NCI-H1694 treated with DMSO at 0.1 percent for 48 hours (cell line): ENCODE measurements at places on chromosomes 3 and 15.
A peak's percentile ranks its signal among the peaks of the same experiment; 100 is the strongest.

GRCh38 chr15:71114887-71115566 is at the start of gene THSD4:
TSS of gene THSD4 (plus strand) at chr15:71115471.
- DNase-seq: peak; percentile 8

DNA sequence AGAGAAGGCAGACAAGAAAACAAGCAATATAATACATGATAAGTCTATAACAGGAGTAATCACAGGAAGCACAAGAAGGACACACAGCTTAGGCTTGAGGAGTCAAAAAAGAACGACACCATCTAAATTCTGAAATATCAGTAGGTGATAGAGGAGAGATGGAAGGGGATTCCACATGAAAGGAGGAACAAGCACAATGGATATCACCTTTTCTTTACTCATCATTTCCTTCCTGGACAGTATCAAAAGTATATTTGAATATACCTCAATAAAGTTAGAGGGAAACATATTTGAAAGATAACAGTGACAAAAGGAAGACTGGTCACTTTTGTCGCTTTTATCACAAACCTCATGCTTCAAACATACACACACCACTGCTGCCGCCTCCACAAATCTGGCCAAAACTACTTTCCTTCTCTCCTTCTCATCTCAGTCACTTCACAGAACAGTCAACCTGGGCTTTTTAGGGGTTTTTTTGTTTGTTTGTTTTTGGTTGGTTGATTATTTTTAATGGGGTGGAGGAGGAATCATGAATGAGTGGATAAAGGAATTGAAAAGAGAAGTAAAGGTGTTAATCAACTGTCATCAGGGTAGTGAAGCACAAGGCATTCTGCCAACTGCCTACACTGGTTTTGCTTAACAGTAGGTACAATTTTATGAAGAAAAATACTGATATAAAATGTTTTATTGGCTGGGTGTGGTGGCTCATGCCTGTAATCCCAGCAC is 18.5 kb downstream of the DENND4A start:
- DNase-seq: no peak

- no peak for DNase-seq
These were observed 241.6 kb downstream of the ZNF621 start for GRCh38 chr3:40766396-40766795.

DNA sequence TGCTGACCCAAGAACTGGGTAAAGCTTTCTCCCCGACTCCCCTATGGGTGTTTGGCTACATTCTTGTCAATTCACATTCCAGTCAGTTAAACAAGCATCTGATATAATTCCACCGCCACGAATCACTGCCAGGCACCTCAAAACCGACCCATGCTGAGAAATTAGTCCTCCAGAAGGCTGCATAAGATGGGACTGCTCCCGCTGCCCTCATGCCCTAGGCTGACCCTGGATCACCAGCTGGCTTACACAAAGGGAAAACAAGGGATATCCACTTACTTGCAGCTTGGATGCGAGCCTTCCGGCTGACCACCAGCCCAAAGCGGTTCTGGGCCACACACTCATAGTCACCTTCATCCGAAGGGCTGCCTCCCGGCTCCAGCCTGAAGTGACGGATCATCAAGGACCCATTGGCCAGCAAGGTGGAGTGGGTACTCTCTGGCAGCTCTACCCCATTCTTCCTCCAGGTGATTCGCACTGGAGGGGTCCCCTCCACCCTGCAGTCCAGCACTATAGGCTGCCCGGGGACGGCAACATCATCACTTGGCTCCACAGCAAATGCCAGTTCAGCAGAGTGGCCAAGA is 2.9 kb downstream of the IGDCC3 start:
- DNase-seq: no peak

- no peak for DNase-seq
These were observed 21.8 kb downstream of the PLXND1 start for GRCh38 chr3:129584631-129585030.

GRCh38 chr3:115146418-115147328 is at the start of gene ZBTB20:
TSS of gene ZBTB20 (minus strand) at chr3:115147288.
- peak; percentile 48 for DNase-seq

- DNase-seq: no peak
These were observed 301.7 kb upstream of the ATP11B start for GRCh38 chr3:182491577-182491976.

GRCh38 chr3:48434591-48435222 is 4.8 kb upstream of the PLXNB1 start:
- DNase-seq: no peak

DNA sequence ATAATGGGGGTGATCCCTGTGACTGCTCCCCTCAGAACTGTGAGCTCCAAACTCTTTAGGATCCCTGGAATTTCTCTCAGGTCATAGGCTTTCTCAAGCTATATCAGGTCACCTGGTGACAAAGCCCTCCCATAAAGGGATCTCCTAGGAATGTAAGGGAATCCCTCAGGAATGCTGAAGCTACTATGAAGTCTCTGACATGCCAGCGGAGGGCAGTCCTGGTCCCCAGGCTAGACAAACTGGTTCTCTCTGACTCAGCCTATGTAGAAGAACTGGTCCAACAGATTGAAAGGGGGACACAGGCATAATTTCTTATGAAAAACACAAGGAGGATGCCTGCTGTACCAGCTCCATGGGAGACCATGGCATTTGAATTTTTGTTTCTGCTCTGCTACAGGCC is 6.7 kb downstream of the LPCAT4 start:
- no peak for DNase-seq

- DNase-seq: no peak
These were observed 191.6 kb downstream of the GREM1 start for GRCh38 chr15:32909431-32909830.

DNA sequence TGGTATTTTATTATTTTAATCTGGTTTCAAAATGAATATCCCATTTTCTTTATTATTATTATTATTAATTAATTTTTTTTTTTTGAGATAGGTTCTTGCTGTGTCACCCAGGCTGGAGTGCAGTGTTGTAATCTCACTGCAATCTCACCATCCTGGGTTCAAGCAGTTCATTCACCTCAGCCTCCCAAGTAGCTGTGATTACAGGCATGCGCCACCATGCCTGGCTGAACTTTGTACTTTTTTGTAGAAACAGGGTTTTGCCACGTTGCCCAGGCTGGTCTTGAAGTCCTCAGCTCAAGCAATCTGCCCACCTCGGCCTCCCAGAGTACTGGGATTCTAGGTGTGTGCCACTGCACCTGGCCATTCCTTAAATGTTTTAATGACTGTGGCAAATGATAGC is 28.6 kb downstream of the DAG1 start:
- DNase-seq: no peak

- DNase-seq: no peak
These were observed 5.2 kb downstream of the EXOSC7 start for GRCh38 chr3:44981220-44981619.

- no peak for DNase-seq
These were observed 521.4 kb upstream of the TGFBR2 start for GRCh38 chr3:30084971-30085403.

DNA sequence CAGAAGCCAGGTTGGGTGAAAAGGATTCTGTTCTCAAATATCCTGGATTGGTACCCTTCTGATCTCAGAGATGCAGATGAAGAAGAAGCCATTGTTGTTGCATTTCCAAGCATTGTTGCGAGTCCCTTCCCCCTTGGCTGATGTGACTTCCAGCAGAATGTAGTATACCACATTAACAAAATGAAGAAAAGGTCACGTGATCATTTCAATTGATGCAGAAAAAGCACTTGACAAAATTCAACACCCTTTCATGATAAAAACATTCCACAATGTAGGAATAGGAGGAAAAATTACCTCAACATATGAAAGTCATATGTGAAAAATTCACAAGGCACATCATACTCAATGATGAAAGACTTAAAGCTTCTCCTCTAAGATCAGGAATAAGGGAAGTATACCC is 181.9 kb upstream of the PFN2 start:
- DNase-seq: no peak

GRCh38 chr3:17672506-17672905 is 69.9 kb downstream of the TBC1D5 start:
- DNase-seq: no peak

GRCh38 chr15:101014921-101015841 is 96.0 kb downstream of the LRRK1 start:
- DNase-seq: no peak

DNA sequence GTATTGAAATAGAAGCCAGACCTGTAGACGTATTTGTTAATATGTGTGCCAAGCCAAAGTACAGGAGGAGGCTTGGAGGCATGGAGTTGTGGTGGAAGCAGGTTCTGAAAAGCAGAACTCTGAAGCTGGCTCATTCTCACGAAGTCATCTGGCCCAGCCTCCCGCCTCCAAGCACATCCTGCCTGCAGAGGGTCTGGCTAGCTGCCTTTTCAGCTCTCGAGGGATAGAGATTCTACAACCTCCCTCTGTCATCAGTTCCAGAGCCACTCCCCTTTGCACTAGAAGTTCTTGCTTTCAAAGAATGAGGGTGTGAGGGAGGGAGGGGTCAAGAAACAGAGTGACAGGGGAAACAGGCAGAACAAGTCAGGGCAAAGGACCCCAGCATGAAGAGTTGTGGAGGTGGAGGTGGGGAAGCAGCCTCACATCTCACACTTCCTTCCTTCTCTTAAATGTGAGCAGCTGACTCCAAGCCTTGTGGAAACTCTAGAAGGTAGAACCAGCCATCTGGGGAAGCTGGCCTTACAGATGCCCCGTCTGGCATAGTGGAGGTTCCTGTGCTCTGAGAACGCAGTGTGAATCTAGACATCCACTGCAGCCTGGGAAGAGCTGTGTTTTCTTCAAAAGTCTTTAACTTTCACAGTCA is 95.3 kb downstream of the SLC49A4 start:
- no peak for DNase-seq

DNA sequence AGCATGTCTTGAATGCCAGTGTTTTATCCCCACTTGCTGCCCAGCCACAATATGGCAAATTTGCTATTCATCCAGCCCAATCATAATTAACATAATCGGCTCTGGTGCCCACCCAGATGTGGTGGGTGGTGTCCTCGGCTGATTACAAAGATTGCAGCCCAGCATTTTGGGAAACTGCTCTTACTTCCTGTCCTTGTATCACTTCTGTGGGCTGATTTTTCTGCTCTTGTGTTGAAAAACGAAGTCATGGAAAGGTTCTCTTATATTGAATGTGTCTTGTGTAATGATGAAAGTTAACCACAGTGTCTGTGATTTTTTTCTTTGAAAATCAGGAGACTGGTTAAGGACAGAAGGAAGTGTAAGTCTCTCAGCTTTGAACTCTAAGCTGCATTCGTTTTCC is 141.7 kb downstream of the CACNA2D3 start:
- DNase-seq: no peak

- no peak for DNase-seq
These were observed 12.3 kb downstream of the P2RY12 start for GRCh38 chr3:151372063-151372820.

- no peak for DNase-seq
These were observed 35.7 kb upstream of the GRAMD1C start for GRCh38 chr3:113802795-113803455.

DNA sequence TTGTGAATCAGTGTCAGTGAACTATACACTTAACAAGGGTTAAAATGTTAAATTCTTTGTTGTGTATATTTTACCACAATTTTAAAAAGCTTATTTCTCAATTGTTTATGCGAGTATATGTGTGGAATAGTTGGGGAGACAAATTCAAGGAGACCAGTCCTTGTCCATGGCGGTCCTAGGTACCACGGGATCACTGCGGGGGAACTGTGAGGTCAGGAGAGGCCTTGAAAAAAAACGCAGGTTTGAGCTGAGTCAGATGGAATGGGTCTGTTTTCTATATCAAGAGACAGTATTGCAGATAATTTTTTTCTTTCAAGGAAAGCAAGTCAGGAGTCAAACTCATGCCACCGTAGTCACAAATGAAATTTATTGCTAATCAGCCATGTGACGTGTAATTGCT is 18.5 kb downstream of the IGF1R start:
- DNase-seq: no peak

- peak; percentile 71 for DNase-seq
These were observed 36.9 kb downstream of the SH3BP5 start for GRCh38 chr3:15295506-15295905.

DNA sequence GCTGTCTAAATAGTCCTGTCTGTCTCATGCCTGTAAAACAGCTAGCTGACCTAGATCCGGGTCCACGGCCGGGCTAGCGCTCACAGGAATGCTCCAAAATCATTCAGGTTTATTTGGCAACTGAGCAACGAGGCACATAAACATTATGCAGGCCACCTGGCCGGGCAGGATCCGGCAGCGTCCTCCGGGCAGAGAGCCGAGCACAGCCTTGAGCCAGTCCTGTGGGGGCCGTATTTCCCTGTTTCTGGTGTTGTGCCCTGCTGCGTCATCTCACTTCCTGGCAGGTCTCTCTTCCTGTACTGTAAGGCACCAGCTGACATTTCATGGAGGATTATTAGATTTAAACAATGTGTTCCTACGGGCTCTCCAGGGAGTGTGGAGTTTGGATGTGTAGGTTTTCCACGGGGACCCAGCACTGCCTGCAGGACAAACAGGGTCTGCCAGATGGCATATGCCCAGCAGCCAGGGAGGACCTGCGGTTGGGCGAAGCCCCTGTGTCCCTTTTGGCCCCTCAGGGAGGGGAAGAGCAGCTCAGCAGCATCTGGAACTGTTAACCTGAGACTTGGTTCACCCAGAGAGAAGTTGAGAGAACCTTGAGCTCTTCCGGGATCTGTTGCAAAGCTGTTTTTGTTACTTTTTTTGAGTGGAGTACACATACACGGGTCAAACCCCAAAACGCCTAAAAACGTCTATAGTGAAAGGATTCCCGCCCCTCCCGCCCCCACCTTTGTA is 16.6 kb upstream of the LRRK1 start:
- DNase-seq: no peak

DNA sequence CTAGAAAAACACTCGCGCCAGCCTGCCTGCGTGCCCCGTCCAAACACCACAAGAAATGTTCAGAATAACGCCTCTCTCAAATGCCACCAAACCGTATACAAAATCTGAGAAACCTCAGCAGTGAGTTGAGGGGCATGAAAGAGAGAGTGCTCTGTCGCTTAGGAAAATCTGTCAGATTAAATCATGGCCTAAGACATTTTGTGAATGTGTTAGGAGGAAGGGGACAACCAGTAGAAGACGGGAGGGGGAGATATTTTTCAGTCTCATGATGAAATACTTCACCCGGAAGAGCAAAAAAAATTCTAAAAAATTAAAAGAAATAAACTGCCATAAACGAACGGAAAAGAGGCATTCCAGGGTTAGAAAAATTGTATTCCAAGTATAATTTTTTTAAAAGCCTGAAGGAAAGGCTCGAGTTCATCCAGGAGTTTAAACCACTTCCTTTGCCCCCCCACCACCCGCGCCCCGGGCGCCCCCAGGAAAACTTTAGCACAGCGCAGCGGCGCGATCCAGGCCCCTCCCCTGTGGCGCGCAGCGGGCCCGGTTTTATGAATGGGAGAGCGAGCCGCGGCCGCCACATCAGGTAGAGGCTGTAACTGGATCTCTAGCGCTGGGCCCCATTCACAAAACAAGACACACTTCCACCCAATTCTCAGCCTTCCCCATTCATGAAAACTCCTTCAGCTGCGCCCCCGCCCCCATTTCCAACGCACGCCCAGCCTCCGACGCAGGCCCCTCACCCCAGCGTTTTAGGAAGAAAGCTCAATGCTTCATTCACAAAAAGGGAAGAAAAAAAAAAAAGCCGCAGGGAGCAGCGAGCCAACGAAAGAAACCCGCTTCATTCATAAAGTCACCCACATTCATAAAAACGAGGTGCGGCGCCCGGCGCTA is 1.4 kb downstream of the ETV5 start:
- DNase-seq: peak; percentile 80
